ENCODE measurements at places on chromosomes 1 and 21.

- no peak for DNase-seq
Observed at GRCh38 chr21:45303751-45304475, 16.2 kb upstream of the POFUT2 start.

- no peak for DNase-seq
Observed at GRCh38 chr21:43664358-43664757, 5.0 kb downstream of the RRP1B start.

- no peak for DNase-seq
Observed at GRCh38 chr1:2068951-2069350, 18.7 kb downstream of the PRKCZ start.

DNA sequence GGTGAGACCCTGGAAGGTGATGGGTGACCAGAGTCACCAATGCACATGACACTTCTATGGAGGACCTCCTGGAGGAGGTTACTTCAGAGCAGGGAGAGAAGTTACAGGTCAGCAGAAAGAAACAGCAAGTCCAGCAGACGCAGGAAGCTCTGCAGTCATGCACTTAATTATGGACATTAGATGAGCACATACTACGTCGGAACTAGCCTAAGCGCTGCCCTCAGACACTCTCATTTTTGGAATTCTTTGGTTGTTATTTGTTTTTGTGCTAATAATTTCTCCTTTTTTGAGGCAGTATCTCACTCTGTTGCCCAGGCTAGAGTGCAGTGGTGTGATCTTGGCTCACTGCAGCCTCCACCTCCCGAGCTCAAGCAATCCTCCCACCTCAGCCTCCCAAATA is 93.3 kb upstream of the IFFO2 start:
- no peak for DNase-seq

GRCh38 chr21:31133243-31133830 is 95.1 kb upstream of the KRTAP19-8 start:
- DNase-seq = no peak

DNA sequence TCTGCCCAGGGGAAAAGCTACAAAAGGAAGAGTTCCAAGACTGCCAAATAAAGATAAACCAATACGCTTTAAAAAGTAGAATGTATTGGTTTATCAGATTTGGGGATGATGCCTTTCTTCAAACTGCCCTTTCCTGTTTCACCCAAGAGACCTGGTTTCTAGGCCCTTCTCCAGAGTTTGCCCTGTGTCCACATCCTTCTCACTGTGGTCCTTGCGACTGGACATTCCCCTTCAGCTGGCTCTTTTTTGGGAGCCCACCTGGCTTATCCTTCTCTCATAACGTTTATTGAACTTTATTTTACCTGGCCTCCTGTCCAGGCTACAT is 490 bp upstream of the CZIB start:
- DNase-seq = no peak

- no peak for DNase-seq
Observed at GRCh38 chr1:109255678-109256077, 6.3 kb downstream of the CELSR2 start.

DNA sequence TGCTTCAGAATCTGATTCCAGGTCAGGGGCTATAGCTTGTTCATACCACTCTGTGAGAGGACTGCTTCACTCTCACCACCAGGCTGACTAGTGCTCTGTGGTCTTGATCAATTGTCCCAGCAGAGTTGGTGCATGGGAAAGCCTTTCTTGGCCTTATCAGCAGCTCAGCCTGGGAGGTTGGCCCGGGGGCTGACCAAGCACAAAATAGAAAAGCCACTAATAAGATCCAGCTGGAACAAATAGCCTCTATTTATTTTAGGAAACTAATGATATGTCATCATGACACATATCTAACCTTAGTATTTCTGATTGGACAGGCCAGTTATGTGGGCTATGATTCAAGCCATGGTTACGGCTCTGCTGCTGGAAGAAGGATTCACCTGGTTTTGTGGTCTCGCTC is 134.2 kb downstream of the GDAP2 start:
- DNase-seq = peak; percentile 42

DNA sequence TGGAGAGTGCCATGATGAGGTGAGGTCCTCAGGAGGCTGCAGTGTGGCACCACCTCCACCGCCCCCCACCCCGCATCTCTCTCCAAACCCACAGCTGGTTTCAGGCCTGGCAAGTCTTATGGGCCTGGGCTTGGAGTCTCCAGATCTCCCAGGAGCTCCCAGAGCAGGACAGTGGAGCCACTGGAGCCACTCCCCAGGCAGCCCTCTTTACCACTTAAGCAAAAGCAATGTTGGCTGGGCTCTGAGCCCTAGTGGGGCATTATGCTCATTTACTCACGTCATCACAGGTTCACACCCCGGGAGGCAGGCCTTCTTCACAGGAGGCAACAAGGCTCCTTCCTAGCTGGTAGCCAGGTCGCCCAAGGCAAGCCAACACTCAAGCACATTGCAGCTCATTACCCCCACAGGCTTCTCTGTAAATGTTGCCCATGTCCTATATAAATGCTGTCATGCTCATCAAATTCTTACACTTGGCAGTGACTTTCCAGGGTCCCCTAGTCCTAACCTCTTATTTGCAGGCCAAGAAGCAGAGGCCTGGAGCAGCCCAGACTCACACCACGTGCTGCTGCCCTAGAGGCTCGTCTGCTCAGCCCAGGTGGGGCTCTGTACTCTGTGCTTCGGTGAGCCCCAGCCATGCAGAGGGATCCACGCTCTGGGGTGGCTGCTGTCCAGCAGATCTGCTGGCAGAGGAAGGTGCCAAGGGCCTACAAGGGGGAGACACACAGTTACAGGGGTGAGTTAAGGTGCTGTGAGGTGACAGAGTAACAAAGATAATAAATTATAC is 459.3 kb downstream of the MATN1 start:
- no peak for DNase-seq

GRCh38 chr1:66729523-66729922 is 22.7 kb upstream of the DYNLT5 start:
- DNase-seq = no peak

DNA sequence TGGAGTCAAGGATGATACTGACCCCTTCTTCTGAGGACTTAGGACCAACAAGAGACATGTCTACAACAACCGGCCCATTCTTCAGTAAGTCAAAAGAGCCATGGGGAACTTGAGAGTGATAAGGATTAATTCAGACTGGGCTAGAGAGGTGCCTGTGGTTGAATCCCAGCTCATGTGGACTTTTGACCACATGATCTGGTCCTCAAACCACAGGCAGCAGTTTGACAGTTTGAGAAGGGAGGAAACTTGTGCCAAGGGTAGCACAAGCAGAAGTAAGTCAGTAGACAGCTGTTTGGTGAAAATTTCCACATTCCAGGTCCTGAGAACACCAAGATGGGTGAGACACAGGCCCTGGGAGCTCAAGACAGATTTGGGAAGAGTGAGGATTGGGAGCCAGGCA is 19.8 kb downstream of the SH3BP5L start:
- no peak for DNase-seq

DNA sequence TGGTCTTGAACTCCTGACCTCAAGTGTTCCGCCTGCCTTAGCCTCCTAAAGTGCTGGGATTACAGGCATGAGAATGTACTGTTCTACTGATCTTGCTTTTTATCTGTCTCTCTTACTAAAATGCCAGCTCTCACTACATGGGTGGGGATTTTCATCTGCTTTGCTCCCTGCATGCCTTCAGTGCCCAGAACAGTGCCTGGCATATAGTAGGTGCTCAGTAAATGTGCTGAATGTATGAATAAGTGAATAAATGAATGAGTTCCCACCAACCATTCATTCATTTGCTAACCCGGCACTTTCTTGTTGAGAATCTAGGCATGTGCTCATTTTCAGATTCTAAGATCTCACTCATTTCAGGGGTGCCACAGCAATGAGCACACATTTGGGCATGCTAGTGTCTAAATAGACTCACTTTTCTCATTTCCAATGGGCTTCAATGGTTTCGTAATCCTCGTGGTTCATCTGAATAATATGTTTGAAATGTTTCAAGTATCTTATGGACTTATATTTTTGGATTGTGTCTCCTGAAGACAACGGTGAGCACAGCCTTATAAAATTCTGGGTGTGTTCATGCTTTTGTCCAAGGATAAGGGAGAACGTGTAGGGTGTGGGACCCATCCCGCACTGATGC is 7.6 kb downstream of the DHRS3 start:
- no peak for DNase-seq

- no peak for DNase-seq
Observed at GRCh38 chr1:3384407-3384806, 70.1 kb upstream of the ARHGEF16 start.

- DNase-seq = no peak
Observed at GRCh38 chr1:162910161-162910560, 49.2 kb upstream of the CCDC190 start.

DNA sequence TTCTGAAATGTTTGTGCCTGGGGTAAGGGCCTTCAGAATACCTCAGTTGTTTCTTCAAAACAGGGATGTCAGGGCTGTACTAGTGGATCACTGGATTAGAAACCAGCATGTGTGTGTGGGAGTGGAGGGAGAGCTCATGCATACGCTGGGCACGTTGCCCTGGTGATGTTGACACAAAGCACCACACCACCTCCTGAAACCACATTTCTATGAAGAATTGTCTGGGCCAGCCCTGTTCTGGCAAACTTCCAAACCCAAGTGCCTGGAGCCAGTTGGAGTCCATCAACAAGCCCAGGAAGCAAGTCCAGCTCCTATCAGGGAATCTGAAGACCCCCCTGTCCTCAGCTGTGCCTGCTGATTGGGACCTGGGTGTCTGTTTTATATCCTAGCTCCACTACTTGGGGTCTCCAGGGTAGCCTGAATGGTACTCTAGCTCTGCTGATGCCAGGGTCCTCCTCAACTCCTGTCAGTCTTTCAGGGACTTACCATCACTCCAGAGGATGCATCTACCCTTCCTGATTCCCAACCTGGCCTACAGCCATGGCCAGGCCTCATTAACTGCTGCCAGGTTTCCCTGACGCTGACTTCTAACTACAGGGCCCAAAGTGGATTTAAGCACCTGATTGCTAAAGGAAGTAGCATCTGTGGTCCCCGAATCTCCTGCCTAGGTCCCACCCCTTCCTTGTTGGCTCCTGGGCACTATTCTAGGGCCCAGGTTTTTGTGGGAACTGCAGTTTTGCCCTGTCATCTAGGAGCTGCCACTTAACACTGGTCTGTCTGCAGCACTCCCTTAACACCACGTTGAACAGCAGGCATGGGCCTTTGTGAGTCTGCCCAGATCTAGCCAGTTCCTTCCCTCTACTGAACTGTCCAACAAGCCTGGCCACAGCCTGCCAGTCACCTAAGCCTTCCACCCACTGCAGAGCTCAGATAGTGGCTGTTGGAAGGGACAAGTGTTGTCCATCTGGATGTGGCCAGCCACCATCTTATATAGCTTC is 45.5 kb downstream of the LPAR3 start:
- DNase-seq = peak; percentile 94

DNA sequence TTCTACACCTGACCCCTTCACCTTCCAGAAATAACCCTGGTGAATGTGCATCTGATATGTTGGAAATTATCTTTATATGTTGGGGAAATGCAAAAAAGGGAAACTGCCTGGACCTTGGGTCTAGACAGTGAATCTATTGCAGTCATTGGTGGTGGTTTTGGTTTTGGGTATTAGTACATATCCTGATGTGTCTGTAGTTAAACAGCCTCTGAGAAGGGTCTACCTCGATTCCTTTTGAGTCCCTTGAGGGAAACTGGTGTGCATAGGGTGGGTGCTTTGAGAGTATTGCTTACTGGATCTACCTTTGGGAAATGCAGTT is 127.3 kb upstream of the KIAA0040 start:
- DNase-seq = no peak

GRCh38 chr21:46080171-46081021 is 17.5 kb upstream of the COL6A2 start:
- DNase-seq = peak; percentile 83

DNA sequence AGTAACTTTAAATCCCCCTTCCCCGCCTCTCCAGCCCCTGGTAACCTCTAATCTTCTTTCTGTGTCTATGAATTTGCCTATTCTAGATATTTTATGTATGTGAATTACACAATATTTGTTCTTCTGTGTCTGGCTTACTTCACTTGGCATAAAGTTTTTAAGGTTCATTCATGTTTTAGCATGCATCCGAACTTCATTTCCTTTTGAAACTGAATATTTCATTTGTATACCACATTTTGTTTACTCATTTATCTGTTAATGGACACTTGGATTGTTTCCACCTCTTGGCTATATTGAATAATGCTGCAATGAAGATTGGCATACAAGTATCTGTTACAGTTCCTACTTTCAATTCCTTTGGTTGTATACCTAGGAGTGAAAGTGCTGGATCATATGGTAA is 205.3 kb downstream of the TM2D1 start:
- no peak for DNase-seq

DNA sequence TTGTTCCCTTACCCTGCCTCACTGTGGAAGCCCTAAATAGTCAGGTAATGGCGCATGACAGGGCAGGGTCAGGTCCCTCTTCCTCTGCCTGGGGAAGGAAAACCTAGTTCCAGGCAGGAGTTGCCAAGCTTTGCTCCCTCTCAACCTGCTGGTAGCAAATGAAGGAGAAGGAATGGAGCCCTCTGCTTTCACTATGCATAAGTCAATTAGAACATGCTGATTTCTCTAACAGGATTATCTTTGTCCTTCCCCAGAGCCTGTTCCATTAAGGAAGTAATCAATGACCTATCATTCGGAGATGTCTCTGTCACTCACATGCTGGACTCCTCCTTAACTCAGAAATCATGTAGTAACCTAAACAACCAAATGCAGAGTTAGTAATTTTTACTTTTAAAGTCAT is 161.8 kb upstream of the NFIA start:
- no peak for DNase-seq

DNA sequence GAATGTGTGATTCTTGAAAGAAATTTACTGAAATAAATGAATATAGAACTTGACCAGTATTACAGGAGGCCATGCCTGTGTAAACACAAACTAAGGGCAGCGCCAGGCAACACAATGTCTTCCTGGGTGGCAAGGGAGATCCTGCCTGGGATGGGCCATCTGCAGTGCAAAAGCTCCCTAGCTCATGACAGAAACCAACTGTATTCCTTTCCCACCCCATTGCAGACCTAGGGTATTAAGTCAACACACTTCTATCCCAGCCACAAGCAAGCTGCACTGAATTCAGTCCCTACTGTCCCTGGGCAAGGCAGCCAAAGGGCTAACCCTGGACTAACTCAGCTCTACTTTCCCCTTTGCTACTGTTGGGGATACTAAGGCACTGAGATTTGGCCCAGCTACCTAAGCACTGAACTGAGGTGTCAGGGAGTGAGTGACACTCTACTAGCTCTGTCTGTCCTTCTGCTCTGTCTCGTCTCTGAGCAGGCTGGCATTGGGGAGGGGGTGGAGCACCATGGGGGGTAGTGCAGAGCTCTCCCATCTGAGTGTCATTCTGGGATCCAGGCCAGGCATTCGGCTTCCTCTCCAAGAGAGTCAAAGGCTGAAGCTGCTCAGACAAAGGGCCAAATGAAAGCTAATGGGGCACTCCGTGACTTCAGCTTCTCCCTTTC is 2.5 kb downstream of the INKA2 start:
- peak; percentile 92 for DNase-seq
